ENCODE measurements at places on chromosomes 6 and 20.

- no peak for DNase-seq
These were observed 221.6 kb downstream of the LAMA2 start for GRCh38 chr6:129104560-129104959.

DNA sequence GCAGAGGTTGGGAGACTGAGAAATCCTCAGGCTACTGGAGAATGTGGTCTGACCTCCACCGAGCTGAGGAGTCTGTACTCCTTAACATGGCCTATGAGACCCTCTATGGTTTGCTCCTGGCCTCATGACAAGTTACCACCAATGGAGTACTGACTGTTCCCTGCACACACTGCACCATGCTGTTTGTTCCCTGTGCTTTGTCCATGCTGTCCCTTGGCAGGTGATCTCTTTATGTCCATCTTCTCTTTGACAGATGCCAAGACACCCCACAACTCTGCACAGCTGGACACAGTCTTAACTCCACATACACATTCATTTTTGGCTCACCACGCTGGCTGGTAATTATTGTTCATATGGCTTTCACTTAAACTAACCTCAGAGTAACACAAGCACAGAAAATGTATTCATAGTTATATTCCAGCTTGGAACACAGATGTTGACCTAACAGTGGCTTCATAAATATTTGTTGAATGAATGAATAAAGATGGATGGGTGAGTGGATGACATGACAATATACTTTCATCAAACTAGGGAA, 258.0 kb downstream of the ATXN1 start:
- no peak for DNase-seq

DNA sequence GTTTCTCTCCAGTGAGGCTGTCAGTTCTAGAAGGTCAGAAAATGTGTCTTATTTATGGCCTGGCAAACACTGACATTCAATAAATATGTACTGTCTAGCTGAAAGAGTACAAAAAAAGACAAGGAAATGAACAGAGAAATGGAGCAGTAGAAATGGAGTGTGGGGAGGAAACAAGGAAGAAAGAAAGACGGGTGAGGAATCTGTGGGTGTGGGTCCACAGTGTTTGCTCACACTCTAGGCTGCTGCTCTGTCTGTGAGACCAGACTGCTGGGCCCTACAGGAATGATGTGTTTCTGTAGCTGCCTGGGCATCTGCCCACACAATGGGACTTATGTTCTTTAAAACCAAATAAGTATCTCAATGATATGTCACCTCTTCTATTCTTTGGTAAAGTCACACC, 114.2 kb downstream of the MOXD1 start:
- no peak for DNase-seq

DNA sequence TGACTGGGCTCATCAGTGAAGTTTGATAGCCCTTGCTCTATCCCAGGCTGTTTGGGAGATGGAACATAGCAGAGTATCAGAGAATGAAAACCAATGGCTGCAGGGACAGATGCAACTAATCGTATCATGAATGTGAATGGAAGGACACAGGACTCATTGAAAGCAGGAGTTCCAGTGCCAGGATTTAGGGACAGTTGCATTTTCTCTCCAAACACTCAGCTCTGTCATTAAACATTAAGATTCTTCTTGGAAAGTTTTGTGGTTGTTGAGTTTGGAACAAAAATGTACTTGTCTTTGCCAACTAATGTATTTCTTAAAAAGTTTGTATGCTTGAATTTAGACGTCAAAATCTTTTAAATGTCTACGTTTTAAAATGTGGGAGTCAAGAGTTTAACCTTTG, 31.0 kb upstream of the GSTA5 start:
- DNase-seq = no peak

- DNase-seq = no peak
These were observed 12.1 kb upstream of the DDX27 start for GRCh38 chr20:49207076-49207475.

DNA sequence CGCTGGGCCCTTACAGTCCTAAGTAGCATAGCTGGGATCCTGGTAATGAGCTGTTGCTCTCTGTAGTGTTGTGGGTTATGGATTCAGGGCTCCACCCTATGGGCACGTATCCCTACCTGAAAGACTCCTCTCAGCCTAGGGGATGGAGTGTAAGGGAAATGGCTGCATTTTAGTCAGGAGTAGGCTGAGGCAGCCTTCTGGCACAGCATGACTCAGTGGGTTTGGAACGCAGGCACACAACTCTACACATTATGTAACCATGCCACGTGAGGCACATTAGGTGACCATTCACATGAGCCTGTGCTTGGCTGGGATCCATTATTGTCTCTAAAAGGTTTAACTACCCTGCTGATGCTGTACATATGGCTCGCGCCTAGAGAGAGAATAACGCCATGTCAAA, 27.8 kb downstream of the HDDC2 start:
- DNase-seq = no peak

DNA sequence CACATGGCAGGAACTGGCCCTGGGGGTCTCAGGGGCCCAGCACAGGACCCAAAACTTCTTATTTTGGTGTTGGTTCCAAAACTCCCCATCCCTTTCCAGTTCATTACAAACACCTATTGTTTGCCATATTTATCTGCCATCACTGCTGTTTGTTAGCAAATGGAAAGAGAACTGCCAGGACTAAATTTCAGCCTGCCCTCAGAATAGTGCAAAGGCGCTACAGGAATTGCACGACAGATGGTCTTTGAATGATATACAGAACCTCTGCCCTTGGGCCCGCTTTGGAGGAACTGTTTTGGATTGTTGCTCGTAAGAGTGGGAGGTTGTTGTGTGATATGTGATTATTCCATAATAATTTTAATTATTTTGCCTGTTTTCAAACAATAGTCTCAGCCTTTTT, 199.0 kb upstream of the FBXL4 start:
- no peak for DNase-seq

DNA sequence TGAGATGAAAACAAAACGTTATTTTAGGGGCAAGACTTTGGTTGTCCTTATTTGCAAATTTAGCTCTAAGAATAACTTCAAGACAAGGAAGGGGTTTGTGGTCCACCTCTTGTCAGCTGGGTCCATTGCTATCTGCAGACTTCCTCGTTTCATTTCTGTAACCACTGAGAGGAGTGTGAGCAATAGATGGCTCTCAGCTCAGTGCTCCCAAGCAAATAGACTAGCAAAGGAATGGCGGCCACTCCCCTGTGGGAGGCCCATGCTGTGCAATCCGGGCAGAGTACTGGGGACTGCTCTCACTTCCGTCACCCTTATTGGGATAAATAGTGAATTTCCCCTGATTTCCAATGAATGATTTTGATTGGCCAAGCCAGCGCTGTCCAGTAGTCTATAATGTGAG, 176.6 kb downstream of the ZDHHC14 start:
- DNase-seq = no peak
